ENCODE measurements at places on chromosomes 13 and 19.

- no peak for DNase-seq
Measured at GRCh38 chr19:5652261-5652660, 28.1 kb downstream of the MICOS13 start.

DNA sequence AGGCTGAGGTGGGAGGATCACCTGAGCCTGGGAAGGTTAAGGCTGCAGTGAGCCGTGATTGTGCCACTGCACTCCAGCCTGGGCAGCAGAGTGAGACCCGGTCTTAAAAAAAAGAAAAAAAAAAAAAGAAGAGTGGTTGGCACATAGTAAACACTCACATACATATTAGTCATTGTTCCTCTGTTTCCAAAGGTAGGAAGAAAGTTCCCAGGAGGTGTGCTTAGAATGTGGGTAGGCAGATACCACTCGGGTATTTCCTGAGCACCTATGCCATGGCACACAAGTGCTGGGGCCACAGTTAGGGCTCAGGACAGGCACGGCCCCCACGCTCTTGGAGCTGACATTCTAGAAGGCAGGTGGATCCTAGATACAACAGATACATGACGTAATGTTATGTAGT, 41.4 kb downstream of the SIPA1L3 start:
- no peak for DNase-seq

DNA sequence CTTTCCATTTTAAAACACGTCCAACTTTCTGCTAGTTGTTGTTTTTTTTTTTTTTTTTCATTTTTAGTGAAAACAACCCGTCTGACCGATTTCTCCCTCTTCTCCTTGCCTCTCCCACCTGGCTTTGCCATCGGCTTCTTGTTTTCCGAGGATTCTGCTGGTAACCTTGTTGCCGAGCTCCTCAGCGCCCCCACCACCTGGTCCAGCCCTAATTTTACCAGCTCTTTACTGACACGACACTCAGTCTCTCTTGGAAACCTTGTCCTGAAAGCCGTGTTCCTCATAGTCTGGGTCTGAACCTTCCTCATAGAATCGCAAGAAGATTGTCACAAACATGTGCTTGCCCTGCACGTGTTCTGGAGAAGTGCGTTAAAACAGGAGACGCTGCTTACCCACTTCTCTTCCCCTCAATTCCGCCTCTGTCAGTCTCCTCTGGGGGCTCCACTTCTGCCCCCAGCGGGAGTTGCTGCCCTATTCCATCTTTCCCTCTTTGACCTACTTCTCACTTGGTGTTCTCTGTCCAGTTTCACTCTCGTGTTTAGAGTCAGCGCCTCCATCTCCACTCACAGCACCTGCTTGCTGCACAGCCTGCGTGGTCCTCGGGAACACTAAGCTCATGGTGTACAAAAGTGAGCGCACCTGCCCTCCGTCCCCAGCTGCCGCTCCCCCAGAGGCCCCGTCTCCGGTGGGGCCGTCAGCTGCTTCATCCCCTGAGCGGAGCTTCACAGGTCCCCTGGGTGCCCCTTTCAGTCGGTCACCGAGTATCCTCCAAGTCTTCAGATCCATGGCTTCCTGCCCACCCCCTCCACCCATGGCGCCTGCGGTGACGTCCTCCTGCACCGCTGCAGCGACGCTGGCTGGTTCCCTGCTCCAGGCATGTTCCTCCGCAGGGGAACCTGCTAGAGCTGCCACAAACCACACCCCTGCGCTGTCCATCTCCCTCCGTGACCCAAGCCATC, 65.1 kb downstream of the TM9SF2 start:
- no peak for DNase-seq

DNA sequence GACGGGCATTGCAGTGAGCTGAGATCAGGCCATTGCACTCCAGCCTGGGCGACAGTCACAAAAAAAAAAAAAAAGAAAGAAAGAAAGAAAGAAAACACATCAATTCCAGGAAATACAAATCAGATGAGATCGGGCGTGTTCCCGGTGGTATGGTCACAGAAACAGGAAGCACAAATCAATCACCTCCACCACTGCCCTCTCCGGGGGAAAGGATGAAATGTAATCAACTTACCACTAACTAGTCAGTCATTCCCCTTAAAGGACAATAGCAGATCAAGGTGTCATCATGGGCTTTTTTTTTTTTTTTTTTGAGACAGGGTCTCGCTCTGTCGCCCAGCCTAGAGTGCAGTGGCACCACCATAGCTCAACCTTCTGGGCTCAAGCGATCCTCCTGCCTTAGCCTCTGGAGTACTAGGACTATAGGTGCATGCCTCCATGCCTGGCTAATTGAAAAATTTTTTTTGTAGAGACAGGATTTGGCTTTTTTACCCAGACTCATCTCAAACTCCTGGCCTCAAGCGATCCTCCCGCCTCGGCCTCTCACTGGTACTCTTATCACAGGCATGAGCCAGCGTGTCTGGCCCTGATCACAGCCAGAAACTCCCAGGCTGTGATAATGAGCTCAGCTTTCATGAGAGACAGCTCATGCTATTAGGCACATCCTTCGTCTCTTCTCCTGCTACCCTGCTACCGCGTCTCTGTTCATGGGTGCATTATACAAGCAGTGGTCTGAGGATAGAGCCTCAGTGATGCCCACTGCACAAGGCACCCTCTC, 6.8 kb upstream of the DPRX start:
- no peak for DNase-seq

- no peak for DNase-seq
Measured at GRCh38 chr13:110408286-110408685, 101.2 kb downstream of the COL4A2 start.

DNA sequence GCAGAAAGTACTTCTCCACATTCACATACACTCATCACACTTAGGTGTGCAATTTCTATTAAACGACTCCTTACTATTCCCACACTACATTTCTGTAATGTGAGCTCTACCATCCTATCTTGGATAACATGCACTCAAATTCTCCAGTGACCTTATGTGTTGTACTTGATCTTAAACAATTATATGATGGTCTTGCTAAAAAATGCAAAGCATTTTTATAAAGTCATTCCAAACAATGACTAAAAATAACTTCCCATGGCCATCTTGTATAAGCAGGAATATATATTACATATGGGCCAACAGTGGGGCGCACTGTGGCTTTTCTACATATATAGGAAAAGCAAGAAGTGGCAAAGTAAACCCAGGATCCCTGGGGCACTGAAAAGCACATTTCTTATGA, 155.5 kb downstream of the FLT1 start:
- no peak for DNase-seq

GRCh38 chr13:113184568-113185440, 23.7 kb downstream of the PCID2 start:
- DNase-seq: no peak

DNA sequence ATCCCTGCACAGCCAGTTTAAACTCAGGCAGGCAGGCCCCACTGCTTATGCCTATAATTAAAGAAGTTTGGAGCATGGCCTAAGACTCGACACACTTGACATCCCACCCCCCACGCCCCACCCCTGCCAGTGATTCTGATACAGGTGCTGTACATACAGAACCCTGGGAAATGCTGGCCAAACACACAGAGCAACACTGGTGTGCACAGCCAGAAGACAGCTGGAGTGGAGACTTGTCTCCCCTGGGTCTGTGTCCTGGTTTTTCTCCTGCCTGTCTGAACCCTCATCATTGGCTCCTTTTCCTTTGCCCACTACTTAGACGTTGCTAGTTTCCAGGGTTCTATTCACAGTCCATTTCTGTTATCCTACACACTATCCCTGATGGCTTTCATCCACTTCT, 76.8 kb downstream of the DLEU7 start:
- DNase-seq: no peak

DNA sequence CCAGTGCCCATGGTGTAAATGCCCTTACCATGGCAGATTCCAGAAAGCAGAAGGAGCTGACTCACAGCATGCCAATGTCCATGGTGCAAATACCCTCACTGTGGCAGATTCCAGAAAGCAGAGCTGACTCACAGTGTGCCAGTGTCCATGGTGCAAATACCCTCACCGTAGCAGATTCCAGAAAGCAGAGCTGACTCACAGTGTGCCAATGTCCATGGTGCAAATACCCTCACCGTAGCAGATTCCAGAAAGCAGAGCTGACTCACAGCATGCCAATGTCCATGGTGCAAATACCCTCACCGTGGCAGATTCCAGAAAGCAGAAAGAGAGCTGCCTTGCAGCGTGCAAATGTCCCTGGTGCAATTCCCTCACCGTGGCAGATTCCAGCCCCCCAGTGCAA, 163.8 kb upstream of the SOX1 start:
- no peak for DNase-seq

Data from stimulated activated CD8-positive, alpha-beta memory T cell treated with anti-CD3 and anti-CD28 coated beads, Interleukin-4, amount 100 ng/mL, for 24 hours (primary cell).